ENCODE measurements at places on chromosomes 3 and 15.

DNA sequence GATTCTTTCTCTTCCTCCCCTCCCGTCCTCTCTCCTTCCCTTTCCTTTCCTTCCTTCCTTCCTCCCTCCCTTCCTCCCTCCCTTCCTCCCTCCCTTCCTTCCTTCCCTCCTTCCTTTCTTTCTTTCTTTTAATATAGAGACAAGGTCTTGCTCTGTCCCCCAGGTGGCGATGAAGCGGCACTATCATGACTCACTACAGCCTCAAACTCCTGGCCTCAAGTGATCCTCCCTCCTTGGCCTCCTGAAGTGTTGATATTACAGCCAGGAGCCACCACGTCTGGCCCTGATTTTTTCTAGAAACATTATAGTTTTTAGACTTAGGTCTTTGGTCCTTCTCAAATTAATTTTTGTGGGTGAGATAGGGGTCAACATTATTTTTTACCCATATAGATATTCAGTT, 15.5 kb downstream of the GRM2 start:
- DNase-seq: no peak

DNA sequence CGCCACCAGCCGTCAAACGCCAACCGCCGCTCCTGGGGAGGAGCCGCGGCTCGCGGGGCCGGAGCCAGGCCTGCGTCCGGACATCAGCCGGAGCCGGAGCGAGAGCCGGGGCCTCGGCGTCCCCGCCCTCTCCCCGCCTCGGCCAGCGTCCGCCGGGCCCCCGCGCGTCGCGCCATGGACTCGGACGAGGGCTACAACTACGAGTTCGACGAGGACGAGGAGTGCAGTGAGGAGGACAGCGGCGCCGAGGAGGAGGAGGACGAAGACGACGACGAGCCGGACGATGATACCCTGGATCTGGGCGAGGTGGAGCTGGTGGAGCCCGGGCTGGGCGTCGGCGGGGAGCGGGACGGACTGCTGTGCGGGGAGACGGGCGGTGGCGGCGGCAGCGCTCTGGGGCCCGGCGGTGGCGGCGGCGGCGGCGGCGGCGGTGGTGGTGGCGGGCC, 359 bp downstream of the ARIH1 start:
- no peak for DNase-seq

DNA sequence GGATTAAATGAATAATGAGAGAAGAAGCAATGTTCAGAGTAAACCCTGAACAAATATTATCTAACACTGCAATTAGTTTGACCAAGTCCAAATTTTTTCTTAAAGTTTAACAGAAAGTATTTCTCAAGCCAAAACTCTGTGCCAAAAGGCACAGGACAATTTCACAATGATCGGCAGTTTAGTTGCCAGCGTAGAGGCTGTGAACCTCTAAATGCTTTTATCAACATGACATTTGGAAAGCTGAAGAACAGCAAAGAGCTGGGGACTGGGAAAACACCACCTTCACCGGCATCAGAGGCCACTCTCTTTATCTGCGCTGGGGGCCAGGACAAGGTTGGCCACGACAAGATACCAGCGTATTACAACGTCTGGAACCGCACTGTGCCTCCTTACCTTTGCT, 125.6 kb downstream of the ADAMTS17 start:
- no peak for DNase-seq

- no peak for DNase-seq
Measured at GRCh38 chr3:123124971-123125370, 58.1 kb downstream of the PDIA5 start.

DNA sequence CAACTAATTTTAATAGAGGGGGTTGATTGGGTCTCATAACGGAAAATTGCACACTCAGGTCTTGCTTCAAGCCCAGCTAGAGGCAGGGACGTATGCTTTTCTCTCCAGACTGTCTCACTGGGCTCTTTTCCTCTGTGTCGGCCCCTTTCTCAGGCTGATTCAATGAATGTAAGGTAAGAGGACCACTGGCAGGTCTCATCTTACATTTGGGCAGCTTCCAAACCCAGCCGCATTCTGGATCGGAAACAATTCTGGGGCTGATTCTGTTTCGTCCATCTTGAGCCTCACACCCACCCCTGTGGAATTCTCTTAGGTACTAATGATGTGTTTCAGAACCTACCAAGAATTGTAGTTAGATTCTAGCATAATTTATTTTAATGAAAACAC, 40.7 kb downstream of the TMEM212 start:
- no peak for DNase-seq

GRCh38 chr3:171699601-171700000, 110.7 kb downstream of the PLD1 start:
- DNase-seq: no peak

GRCh38 chr3:38836561-38836960, 20.5 kb upstream of the SCN10A start:
- DNase-seq: no peak

DNA sequence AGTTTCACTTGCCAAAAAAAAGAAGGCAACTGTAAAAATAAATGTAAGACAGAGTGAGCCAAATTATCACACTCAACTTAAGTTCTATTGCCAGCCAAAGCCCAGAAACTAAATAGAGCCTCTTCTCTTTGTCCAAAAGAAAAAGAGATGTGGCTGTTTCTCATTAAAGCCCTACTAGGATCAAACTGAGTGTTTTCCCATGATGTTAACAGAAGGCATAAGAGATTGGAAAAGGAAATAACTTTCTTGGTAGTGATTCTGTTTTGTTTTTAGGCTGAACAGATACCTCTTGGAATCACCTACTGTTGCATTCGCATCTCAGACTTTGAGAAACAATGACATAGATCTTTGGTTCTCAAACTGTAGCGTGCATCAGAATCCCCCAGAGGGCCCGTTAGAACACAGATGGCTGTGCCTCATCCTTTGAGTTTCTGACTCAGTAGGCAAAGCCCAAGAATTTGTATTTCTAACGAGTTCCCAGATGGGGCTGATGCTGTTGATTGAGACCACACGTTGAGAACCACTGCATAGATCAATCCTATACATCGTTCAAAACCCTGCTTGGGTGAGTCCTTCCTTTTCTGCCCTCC, 42.5 kb upstream of the SRGAP3 start:
- no peak for DNase-seq

- DNase-seq: no peak
Measured at GRCh38 chr15:81101894-81102815, 31.9 kb upstream of the CFAP161 start.

GRCh38 chr15:51837792-51838251, 8.4 kb downstream of the TMOD3 start:
- DNase-seq: no peak

GRCh38 chr3:195763843-195764825, 43.4 kb downstream of the MUC20 start:
- DNase-seq: no peak

DNA sequence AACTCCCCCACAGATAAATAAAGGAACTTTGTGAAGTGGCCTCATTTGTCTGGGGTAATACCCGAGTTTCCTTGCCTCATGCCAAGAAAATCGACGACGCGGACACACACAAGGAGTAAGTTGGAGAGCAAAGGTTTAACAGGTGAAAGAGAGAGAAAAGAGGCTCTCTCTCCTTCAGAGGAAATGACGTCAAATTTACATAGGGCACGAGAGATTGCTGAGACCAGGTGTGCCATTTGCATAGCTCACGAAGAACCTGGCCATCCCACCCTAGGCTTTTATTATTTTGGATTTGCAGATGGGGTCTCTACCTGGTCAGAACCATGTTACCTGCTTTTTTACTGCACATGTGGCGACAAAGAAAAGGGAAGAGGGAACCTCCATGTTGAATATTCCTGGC, 49.3 kb upstream of the IGF2BP2 start:
- DNase-seq: no peak

All from activated T-cell treated with anti-CD3 and anti-CD28 coated beads for 24 hours (primary cell).